NCI-H2029 (cell line): ENCODE measurements at places on chromosomes 5 and 9.

DNA sequence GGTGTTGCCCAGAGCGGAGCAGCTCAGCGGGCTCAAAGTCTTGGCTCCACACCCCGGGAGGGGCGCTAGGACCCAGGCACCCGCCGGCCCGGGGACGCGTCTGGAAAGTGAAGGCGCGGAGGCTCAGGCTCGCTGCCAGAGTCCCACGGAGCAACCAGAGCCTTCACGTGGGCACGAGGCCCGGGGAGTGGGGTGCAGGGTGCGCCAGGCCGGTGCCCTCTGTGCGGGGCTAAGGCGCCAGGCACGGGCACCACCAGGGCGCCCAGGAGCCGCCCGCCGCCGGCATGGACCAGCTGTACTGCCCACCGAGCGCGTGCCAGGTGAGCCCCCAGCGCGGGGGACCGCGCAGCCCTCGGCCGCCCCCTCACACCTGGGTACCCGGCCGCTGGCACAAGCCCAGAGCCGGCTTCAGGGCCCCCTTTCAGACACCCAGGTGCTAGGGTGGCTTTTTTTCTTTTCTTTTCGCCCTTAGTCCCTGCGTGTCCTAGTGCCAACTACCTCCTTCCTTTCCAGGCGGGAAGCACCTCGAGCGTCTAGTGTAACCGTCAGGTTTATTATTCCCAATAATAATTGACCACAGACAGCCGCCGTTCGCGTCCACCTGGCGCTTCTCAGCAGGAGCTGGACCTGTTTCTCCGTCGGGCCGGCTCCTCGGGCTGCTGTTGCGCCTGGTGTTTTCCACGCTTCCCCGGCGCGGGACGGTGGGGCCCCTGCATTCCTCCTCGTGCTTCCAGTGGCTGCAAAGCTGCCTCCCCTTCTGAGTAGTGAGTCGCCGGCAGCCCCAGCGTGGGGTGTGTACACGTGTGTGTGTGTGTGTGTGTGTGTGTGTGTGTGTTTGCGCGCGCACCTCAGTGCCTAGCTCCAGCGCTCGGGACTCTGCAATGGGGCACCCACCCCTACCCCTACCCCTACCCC is 30.1 kb upstream of the PDE8B start:
- peak; percentile 35 for DNase-seq

DNA sequence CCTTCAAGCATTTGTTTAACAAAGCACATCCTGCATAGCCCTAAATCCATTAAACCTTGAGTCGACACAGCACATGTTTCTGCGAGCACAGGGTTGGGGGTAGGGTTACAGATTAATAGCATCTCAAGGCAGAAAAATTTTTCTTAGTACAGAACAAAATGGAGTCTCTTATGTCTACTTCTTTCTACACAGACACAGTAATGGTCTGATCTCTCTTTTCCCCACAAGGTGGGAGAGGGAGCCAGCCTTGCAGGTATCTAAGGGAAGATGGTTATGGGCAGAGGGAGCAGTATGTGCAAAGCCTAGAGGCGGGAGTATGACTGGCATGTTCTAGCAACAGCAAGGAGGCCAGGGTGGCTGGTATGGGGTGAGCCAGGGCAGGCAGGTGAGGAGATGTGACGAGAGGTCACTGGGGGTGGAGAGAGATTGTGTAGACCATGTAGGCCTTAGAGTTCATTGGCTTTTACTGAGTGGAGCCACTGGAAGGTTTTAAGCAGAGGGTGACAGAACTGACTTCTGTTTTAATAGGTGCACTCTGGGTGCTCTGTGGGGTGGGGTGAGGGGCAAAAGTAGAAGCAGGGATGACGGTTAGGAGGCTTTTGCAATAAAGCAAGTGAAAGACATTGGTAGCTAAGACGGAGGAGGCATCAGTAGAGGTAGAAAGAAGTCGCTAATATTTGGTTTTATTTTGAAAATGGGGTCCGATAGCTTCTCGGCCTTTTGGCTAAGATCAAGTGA is 5.1 kb upstream of the RPS14 start:
- no peak for DNase-seq

DNA sequence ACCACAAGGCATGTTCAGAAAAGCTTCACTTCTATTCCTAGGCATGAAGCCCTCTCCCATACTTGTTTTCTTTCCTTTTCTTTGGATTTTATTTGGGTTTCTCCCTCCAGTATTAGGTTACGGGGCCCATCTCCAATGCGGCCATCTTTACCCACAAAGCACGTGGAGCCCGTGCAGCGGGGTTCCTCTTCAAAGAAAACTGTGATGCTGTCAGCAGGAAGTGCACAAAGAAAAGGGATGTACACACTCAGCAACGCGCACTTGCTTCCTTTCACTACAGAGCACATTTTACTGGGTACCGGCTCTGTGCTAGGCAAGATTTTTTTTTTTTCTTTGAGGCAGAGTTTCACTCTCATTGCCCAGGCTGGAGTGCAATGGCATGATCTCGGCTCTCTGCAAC is 106.6 kb downstream of the COL23A1 start:
- DNase-seq, result no peak

DNA sequence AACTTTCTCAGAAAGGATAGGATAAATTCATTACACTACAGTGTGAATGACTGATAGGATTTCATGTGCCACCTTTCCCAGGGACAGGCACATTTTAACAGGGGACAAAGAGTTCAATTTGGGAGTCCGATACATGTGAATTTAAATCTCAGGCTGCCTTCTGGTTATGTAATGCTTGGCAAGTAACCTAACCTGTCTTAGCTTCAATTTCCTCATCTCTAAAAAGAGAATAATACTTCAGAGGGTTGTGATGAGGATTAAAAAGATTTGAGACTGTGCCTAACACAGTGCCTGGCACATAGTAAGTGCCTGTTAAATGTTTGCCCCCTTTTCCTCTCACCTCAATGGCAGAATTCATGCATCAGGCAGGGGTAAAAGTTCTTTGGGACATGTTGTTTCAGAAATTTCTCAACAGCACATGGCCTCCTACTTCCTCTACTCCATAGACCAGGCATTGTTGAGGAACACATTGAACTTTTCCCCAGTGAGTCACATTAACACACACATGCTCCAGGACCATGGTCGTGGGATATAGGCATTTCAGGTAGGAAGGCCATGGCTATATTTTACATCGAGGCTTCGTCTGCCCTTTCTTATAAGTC is 94.6 kb upstream of the EGFLAM start:
- no peak for DNase-seq

DNA sequence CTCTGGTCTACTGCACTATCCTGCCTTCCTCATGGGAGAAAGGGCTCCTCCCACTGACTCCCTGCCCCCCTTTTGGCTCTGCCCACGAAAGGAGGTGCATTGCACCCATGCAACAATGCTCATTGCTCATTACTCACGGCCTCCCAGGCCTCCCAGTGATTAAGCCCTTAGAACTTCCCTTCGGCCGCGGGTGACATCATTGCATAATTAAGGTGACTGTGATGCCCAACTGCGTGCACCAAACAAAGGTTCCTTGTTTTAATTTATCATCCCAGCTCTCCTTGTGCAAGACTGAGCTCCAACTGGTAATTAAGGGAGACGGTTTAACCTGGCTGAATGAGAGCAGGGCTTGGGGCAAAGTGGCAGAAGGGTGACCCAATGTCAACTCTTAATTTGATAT is 180.4 kb downstream of the GAS1 start:
- no peak for DNase-seq

GRCh38 chr5:172904643-172905345 is 54.4 kb upstream of the RPL26L1 start:
- DNase-seq, result peak; percentile 96

DNA sequence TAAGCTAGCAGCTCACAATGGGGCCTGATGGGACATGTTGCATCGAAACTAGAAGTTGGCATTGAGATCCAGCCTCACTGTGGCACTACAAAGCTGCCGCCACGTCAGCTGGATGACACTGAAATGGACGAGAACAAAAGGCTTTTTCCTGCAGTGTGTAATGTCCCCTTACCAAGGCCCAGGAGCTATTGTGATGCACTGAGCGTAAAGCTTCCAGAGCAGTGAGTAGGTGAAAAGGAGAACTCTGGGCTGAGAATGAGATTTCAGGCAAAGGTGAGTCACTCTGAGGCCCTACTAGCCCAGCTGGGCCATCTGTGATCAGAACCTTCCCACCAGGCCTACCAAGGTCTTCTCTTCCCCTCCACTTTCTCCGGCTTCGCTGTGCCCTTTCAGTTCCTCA is 528.1 kb upstream of the KLF4 start:
- no peak for DNase-seq

DNA sequence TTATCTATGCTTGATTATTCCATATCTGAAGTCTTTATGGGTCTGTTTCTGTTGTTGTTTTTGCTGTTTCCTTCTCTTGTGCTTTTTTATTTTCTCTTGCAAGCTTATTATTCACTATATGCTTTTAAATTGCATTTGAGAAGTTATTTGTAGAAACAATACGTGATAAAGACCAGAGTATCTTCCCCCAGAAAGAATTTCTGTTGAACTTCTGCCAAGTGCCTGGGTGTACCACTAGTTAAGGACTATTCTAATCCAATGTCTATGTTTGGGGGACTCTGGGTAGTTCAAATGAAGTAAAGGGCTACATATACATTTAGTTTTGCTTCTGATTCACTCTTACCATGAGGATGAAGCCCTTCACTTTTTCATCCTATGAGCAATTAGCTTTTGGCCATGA is 54.3 kb downstream of the SLF1 start:
- DNase-seq, result no peak

DNA sequence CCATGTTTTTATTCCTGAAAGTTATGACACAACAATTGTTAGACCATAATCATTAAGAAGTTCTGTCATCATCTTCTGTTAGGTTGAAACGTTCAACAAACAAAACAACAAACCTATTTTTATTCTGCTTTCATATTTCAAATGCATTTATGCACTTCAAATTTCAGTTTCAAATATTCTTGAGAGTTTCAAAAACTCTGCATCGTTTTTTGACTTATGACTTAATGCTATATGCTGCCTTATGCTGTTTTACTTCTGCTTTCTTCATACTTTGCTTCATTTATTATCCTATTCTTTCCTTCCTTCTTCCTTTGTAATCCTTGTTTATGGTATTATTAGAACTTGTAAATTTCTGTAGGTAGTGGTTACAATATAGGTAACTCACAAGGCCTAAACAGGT is 95.0 kb downstream of the PCSK1 start:
- no peak for DNase-seq
